ENCODE measurements at places on chromosomes 7 and 10. TPM values are rescaled to one million over a fixed set of nuclear protein-coding genes. Genes with fewer than 3 reads are reported as not detected.

DNA sequence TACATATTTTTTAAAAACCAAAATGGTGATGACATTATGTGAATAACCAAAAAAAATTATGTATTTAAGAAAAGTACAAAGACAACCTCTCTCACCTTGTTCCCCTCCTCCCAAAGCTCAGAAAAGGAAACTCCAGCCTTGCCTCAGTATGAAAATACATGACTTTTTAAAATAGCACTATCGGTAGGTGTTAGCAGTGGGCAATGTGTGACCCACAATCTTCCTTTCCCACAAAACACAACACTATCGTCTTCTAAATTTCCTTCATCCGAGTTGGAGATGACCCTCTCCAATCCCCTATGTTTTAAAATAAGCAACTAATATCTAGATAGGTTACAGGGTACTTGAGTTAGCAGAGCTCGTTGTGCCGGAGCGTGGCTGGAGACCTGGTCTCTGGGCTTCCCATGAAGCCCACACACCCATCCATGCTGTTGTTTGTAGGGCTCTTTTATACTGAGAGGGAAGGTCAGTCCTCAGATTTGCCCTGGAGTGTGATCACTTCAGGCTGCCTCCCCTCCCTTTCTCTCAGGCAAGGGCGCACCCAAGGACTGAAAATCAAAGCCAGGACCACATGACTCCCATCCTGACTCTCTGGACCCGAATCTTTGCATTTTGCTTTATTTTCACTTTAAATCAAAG lies 107.6 kb downstream of the JAZF1 start:
- DNase-seq, result no peak
- no peaks in the 10 kb centered on the region for H3K27me3 ChIP-seq
- peaks cover 26% of the 10 kb centered on the region for H3K4me1 ChIP-seq
- no peak overlapping the region for H3K4me3 ChIP-seq

GRCh38 chr7:106952658-106953231 lies 87.7 kb downstream of the PIK3CG start:
- H3K4me3 ChIP-seq, result no peak overlapping the region
- H3K4me1 ChIP-seq, result peaks cover 3% of the 10 kb centered on the region
- H3K36me3 ChIP-seq, result no peaks in the 10 kb centered on the region
- no peaks in the 10 kb centered on the region for H3K27me3 ChIP-seq

KLF14 gene
- total RNA-seq, result 0.98 TPM

GRCh38 chr7:100087055-100087750 lies 1.6 kb upstream of the COPS6 start:
- DNase-seq, result no peak
- H3K36me3 ChIP-seq, result peaks cover 21% of the 10 kb centered on the region
- peaks cover 23% of the 10 kb centered on the region for H3K4me1 ChIP-seq
- peaks cover 10% of the 10 kb centered on the region for H3K27me3 ChIP-seq
- no peak overlapping the region for H3K4me3 ChIP-seq
- H3K27ac ChIP-seq, result no peak overlapping the region

GRCh38 chr10:70130878-70131559 lies 1.6 kb downstream of the AIFM2 start:
- H3K27ac ChIP-seq, result no peak overlapping the region
- H3K4me3 ChIP-seq, result no peak overlapping the region
- H3K36me3 ChIP-seq, result no peaks in the 10 kb centered on the region
- no peak for DNase-seq
- H3K4me1 ChIP-seq, result peaks cover 21% of the 10 kb centered on the region

DNA sequence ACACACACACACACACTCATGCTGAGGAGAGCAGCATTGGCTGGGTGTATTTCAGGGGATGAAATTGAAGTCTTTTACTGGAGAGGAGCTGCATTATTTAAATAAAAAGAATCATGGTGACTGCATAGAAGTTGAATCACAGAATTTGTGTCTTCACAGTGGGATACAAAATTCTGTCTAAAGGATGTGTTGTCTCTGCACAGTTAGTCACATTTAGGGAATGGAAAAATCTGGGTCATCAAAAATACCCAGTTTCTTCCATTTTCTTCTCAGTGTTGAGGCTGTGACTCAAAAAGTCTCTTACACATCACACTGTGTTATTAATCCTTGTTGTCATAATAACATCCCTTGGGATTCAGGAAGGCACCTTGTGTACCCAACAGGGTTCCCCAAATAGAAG lies 10.9 kb downstream of the PAPSS2 start:
- no peaks in the 10 kb centered on the region for H3K27me3 ChIP-seq
- DNase-seq, result no peak
- H3K4me1 ChIP-seq, result no peaks in the 10 kb centered on the region
- peaks cover 6% of the 10 kb centered on the region for H3K36me3 ChIP-seq
- no peak overlapping the region for H3K27ac ChIP-seq

DNA sequence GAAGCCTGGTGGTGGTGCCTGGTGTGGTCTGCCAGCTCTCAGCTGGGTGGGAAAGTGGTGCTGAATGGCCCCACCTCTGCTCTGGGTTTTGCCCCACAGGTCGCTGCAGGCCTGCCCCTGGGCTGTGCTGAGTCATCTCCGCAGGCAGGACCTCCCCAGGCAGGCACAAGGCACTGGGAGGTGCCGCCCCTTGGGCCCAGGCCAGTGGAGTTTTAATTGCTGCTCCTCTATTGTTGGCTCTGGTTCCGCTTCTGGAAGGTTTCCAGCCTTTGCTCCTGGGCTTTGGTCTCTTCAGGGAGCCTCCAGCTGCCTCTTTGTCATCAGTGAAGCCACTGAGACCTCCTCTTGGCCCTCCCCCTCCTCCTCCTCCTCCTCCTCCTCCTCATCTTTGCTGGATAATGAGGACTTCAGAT lies 180.3 kb upstream of the GRB10 start:
- no peak overlapping the region for H3K4me3 ChIP-seq
- no peaks in the 10 kb centered on the region for H3K27me3 ChIP-seq
- peak; percentile 35 for DNase-seq
- no peak overlapping the region for H3K27ac ChIP-seq
- peaks cover 4% of the 10 kb centered on the region for H3K4me1 ChIP-seq
- no peaks in the 10 kb centered on the region for H3K36me3 ChIP-seq

DNA sequence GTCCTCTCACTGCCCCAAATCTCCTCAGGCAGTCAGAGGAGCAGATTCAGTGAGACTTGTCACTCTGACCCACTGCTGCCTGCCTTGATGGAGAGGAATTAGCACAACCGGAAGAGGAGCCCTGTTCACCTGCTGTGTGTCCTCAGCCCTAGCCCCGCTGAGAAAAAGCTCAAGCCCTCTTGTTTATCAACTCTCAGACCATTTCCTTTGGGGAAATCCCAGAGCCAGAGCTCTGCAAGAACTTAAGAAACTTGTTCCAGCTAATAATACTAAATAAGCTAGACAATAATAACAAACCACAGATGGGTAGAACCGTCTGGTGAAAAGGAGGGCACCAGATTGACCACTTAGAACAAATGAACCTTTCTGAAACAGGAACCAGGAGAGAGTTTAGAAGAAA lies 37.7 kb upstream of the ITGB1 start:
- no peak overlapping the region for H3K4me3 ChIP-seq
- no peak for DNase-seq
- no peaks in the 10 kb centered on the region for H3K36me3 ChIP-seq

- no peaks in the 10 kb centered on the region for H3K36me3 ChIP-seq
- H3K27me3 ChIP-seq, result no peaks in the 10 kb centered on the region
- no peak for DNase-seq
- H3K4me3 ChIP-seq, result no peak overlapping the region
These were observed 426.4 kb downstream of the PTPRN2 start for GRCh38 chr7:158161194-158161593.

FRG2B gene
- total RNA-seq, result not detected

LLCFC1 gene
- total RNA-seq, result not detected

DNA sequence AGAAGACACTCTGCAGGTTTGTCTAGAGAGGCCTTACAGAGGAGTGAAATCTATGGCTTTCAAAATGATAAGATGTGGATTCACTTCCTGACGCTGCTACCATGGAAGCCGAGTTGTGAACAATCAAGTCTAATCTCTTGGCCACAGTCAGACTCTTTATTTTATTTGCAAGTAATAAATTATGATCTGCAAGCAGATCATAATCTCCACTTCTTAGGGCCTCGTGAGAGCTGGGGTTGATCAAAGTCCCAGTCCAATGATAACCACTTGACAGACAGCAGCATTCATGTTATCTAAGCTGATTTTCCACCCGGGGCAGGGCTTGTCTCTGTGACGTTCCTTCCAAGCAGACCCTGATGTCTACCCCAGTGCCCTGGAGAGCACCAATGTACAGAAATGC lies 776.4 kb upstream of the AUTS2 start:
- H3K36me3 ChIP-seq, result no peaks in the 10 kb centered on the region
- H3K4me3 ChIP-seq, result no peak overlapping the region
- DNase-seq, result no peak
- H3K4me1 ChIP-seq, result no peaks in the 10 kb centered on the region

DNA sequence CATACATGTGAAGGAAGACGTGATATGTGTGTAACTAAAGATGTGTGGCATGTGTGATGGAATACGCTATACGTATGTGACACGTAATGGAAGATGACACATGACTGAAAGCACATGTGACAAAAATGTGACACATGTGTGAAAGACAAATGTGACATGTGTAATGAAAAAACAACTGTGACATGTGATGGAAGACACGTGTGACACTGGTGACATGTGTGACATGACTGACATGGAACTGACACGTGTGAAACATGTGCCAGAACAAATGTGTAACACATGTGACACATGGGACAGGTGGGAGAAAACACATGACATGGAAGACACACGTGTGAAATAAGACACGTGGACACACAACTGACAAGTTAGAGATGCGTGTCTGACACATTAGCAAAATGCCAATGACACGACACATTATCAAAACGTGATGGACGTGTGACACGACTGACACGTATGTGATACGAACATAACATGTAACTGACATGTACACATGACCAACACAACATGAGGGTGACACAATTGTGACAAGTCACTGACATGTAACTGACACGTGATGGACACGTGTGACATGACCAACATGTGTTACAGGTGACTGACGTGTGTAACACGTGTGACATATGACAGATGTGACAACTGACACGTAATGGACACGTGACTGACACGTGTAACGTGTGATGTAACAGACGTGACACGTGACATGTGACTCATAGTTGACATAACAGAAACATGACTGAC lies 24.4 kb downstream of the CRPPA start:
- H3K4me3 ChIP-seq, result no peak overlapping the region
- H3K4me1 ChIP-seq, result no peaks in the 10 kb centered on the region
- peaks cover 2% of the 10 kb centered on the region for H3K36me3 ChIP-seq
- H3K27me3 ChIP-seq, result no peaks in the 10 kb centered on the region

DNA sequence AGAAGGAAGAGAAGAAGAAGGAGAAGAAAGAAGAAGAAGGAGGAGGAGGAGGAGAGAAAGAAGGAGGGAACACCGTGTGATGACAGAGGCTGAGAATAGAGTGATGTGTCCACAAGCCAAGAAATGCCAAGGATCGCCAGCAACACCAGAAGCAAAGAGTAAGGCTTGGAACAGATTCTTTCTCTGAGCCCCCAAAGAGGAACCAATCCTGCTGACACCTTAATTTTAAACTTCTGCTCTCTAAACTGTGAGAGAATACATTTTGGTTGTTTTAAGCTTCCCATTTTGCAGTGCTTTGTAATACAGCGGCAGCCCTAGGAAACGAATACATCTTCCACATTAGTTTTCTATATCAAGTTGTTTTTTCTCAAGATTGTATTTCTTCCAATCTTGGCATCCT lies 13.9 kb upstream of the WNT8B start:
- H3K36me3 ChIP-seq, result no peaks in the 10 kb centered on the region
- DNase-seq, result peak; percentile 44
- H3K27me3 ChIP-seq, result peaks cover 4% of the 10 kb centered on the region
- H3K4me1 ChIP-seq, result no peaks in the 10 kb centered on the region
- H3K4me3 ChIP-seq, result no peak overlapping the region

CYP2E1 gene
- total RNA-seq, result 0.98 TPM

DNA sequence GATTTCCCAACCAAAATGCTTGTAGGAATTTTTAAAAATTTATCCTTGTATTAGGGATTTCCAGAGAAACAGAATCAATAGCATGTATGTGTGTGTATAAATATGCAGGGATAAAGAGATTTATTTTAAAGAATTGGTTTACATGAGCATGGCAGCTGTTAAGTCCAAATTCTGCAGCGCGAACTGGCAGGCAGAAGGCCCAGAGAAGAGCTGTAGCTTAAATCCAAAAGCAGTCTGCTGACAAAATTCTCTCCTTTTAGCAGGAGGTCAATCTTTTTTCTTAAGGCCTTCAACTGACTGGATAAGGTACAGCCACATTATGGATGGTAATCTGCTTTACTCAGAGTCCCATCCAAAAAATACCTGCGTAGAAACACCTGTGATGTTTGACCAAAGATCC lies 42.0 kb downstream of the PRR15 start:
- no peaks in the 10 kb centered on the region for H3K36me3 ChIP-seq
- no peak overlapping the region for H3K27ac ChIP-seq
- H3K4me1 ChIP-seq, result peaks cover 5% of the 10 kb centered on the region
- no peaks in the 10 kb centered on the region for H3K27me3 ChIP-seq
- DNase-seq, result no peak

DNA sequence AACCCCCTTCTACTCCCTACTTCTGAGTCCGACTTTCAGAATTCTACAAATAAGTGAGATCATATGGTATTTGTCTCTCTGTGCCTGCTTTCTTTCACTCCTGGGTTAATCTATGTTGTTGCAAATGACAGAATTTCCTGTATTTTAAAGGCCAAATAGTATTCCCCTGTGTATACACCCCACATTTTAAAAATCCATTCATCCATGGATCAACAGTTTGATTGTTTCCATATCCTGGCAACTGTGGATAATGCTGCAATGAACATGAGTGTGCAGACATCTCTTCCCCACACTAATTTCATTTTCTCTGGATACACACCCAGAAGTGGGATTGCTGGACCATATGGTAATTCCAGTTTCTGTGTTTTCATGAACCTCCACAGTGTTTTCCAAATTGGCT lies 225.8 kb upstream of the TCERG1L start:
- no peaks in the 10 kb centered on the region for H3K4me1 ChIP-seq
- H3K4me3 ChIP-seq, result no peak overlapping the region
- H3K36me3 ChIP-seq, result no peaks in the 10 kb centered on the region
- H3K27me3 ChIP-seq, result peaks cover 2% of the 10 kb centered on the region

CRYGN gene
- total RNA-seq, result 0.09 TPM

GRCh38 chr10:88471899-88472298 lies 111.2 kb downstream of the RNLS start:
- no peaks in the 10 kb centered on the region for H3K36me3 ChIP-seq
- H3K27ac ChIP-seq, result no peak overlapping the region
- H3K4me3 ChIP-seq, result no peak overlapping the region
- H3K27me3 ChIP-seq, result no peaks in the 10 kb centered on the region
- no peak for DNase-seq
